Right hindlimb (tissue), 1 donor: ENCODE measurements at places on chromosomes 2 and 18.

GRCh38 chr18:50638016-50638883 lies 78.4 kb downstream of the MAPK4 start:
- no peak for DNase-seq

- DNase-seq = no peak
Observed at GRCh38 chr2:241932899-241933178, 63.3 kb downstream of the RTP5 start.

- DNase-seq = no peak
Observed at GRCh38 chr2:170034596-170034995, 143.4 kb upstream of the MYO3B start.

DNA sequence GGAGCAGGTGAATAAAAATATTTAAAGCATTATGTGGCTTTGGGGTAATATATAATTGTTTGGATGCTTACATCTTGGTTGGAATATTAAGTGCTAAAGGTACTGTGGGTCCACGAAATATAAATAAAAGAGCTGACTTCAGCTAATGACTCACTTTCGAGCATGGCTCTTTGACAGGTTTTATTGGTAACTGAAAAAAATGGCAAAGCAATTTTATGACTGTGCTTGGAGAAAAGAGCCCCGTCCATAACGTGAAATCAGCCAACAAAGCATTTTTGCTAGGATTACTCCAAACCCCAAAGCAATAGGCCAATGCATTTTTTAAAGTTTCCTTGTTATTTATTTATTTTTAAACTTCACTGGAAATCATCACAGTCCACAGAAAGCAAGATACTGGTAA lies 397.2 kb upstream of the CDH19 start:
- DNase-seq = no peak

DNA sequence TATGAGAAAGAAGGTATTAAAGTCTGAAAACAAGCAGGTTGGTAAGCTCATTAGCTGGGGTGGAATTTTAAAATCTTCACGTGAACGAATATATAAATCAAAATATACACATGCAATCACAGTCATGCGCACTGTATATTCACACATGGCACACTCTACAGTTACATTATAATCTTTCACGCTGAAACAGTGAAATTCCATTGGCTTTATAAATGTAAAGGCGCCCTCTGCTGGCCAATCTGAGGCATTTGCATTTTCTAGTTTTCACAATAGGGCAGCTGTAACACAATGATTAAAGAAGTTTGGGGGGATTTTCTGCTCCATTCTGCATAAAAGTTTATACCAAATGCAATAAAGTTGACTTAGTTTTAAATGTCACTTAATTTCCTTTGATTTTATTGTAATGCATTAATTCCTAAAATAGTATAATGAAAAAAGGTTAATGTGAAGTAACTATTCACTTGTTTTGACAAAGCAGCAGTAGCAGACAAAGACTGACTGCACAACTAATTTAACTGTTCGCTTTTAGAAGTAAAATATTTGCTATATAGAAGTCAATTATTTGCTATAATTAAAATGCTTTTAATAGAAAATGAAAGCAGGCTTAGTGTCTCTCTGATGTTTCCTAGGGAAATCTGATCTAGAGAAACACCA lies 17.2 kb downstream of the IFIH1 start:
- DNase-seq = peak; percentile 60

DNA sequence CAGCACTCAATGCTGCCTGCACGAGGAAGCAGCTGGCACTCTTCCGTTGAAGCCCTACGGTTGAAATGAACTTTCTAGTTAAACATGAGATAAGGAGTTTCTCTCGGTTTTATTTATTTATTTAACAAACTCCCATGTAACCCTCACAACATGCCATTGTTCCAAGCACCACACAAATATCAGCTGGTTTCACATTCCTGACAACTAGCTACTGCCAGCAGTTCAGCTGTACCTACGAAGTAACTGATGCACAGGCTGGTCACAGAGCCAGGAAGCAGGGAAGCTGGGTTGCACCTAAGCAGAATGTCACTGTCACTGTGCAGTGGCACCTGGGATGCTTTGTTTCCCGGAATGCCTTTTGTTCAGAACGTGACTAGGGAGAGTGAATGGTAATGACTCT lies 18.1 kb downstream of the TIMM21 start:
- no peak for DNase-seq

- DNase-seq = peak; percentile 37
Observed at GRCh38 chr2:10297959-10298531, 4.7 kb upstream of the HPCAL1 start.

GRCh38 chr2:11659851-11660250 lies 10.1 kb downstream of the NTSR2 start:
- DNase-seq = no peak

DNA sequence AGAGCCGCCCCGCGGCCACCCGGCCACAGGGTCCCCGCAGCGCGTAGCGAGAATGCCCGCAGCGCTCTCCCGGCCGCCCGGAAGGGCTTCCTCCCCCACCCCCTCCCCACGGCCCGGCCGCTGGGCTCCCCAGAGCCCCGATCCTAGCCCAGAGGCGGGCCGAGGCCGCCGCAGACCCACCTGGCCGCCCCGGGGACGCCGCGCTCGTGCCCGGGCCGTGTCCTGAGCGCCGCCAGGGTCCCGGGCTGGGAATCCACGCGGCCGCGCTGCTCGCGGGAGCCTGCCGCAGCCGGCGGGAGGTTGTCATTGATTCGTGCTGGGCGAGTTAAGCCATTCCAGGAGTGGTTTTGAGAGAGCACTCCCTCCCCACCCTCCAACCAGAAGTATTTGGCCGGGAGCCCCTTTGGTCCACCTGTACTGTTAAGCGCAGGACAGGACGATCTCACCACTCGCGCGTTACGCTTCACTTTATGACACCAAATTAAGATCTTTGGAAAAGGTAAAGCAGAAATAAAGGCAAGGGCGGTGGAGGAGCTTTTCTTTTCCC lies 206.4 kb upstream of the SMAD2 start:
- DNase-seq = peak; percentile 50

DNA sequence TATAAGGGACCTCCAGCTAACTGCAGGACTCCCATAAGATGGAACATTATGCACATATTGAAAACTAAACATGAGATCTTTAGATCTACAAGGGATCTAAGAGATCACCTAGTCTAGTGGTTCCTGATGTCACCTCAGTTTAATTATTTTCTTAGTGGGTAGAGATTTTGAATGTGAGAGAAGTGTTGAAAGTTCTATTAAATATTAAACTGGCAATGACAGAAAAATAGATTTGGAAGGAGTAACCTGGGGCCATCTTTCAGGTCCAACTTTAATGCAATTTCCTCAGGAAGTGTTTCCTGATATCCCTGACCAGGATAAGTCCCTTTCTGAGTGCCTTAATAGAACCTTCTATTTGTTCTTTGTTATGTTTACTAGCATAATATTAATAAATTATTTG lies 29.1 kb upstream of the CPS1 start:
- DNase-seq = no peak

DNA sequence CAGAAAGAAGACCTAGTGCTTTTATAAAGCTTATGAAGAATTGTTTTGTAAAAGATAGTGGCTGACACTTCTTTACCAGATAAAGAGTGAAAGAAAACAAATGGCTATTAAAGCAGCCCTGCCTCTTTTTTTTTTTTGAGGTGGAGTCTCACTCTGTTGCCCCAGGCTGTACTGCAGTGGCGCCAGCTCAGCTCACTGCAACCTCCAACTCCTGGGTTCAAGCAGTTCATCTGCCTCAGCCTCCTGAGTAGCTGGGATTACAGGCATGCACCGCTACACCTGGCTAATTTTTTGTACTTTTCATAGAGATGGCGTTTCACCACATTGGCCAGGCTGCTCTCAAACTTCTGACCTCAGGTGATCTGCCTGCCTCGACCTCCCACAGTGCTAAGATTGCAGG lies 12.9 kb downstream of the ARPC2 start:
- no peak for DNase-seq

GRCh38 chr2:48258481-48259149 lies 271.3 kb upstream of the STON1 start:
- no peak for DNase-seq

DNA sequence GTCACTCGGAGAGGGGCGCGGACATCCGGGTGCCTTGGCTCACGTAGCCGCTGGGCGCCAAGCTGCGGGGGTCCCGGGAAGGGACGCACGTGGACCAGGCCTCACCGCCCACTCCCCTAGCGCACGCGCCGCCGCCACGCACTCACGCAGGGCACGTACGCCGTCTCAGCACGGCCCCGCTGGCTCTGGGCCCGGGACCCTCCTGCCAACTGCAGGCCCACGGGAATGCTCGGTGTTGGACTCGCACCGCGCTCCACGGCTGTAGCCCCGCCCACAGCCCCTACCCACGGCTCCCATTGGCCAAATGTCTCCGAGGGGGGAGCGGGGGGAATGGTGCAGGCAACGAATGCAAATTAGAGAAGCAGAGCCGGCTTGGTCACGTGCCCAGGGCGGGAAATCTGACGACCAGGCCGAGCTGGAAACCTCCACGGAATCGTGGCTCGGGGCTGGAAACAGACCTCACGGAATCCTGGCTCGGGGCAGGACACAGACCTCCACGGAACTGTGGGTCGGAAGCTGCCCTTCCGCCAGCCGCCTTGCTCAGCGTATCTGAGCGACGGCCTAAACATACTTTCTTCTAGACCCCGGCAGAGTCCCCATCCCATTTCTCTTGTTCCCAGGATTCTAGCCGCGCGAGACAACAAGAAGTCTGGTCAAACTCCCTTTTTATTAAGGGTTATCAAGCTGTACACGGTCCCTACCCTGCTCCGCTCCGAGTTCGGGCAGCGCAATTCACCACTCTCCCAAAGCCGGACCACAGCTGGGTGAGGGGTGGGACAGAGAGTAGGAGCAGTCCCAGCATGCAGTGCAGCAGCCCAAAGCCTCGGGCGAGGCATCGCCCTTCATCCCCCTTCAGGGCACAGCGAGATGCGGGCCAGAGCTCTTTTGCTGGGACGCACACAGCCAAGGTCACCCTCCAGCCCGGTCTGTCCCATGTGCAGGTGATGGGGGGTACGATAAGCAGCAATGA lies at the start of gene ABCB6:
TSS of gene ABCB6 (minus strand) at position 227 of the 970 bp plus-strand sequence. CDS start 285 bp downstream, outside the sequence.
- peak; percentile 99 for DNase-seq

- no peak for DNase-seq
Observed at GRCh38 chr18:25140124-25140961, 211.6 kb downstream of the ZNF521 start.

GRCh38 chr2:98378196-98378595 lies 31.9 kb downstream of the CNGA3 start:
- DNase-seq = no peak

DNA sequence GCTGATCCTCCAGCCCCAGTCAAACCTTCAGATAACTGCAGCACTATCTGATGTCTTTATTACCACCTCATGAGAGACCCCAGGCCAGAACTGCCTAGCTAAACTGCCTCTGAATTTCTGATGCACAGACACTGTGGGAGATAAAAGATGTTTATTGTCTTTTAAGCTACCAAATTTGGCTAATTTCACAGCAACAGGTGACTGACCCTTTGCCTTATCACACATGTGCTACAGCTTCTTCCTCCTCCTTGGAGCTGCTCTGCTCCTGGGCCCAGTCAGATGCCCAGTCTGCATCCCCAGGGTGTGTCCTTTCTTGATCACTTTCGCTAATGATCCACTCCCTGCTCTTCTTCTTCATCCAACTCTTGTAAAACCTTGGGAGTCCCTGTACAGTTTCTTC lies 19.6 kb upstream of the ACOXL start:
- DNase-seq = no peak

- peak; percentile 59 for DNase-seq
Observed at GRCh38 chr18:35203067-35203466, 37.8 kb upstream of the ZNF397 start.

GRCh38 chr2:112782234-112782799 lies 2.0 kb downstream of the IL1A start:
- no peak for DNase-seq

GRCh38 chr2:102783506-102784183 lies 21.8 kb downstream of the TMEM182 start:
- DNase-seq = no peak

- DNase-seq = no peak
Observed at GRCh38 chr2:102094917-102095316, 47.6 kb upstream of the IL1R1 start.

GRCh38 chr18:23099621-23100020 lies 35.7 kb upstream of the CABLES1 start:
- no peak for DNase-seq

- DNase-seq = peak; percentile 75
Observed at GRCh38 chr2:106977717-106978116, 91.8 kb upstream of the ST6GAL2 start.

GRCh38 chr2:183229386-183229785 lies 105.1 kb downstream of the NUP35 start:
- DNase-seq = no peak
